T-helper 17 cell (primary cell): ENCODE measurements at places on chromosomes 2 and 18.

- DNase-seq: no peak
These were observed 29.2 kb downstream of the PDIA6 start for GRCh38 chr2:10783421-10783820.

- DNase-seq: no peak
These were observed 18.6 kb downstream of the ERMN start for GRCh38 chr2:157307021-157307420.

DNA sequence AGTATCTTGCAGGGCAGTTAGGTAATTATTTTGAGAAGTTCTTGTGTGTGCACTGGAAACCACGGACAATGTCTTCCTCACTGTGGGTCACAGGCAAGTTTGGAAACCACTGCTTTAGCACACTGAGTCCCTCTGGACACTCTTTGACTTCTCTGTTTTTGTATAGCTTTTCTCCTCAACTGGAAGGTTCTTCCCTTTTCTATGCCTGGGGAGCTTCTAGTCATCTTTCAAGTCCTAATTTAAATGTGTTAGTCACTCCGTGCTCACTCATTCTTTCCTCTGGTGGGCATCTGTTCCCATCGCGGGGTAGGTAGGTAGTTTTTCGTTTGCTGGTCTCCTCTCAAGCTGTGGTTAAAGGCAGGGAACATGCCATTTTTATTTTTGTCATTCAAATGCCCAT lies 32.1 kb downstream of the E2F6 start:
- DNase-seq: no peak

- no peak for DNase-seq
These were observed 58.8 kb downstream of the GPC1 start for GRCh38 chr2:240494194-240494793.

DNA sequence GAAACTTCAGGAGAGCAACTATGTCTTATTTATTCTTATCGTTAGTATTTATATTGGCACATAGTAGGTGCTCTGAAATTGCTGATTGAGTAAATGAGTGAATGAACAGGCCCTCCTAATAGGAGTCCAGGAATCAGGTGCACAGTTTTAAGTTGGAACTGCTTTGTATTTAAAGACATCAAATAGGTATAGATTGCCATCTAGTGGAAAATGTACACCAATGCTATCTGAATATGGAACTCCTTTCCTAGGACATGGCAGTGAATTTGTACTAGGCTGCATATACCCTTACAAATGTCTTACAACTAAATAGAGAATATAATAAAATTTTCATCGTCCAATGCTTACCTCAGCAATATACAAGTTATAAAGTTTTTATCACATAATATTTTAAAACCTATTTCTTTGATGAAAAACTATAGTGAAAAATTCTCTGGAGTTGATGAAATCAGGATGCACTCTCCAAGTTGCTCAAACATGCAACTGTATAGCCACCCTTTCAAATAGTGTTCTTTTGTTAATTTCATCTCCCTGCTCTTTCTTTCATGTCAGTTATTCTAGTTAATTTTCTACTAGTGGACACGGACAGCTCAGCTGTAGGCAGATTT lies 318.9 kb upstream of the SYT4 start:
- no peak for DNase-seq

GRCh38 chr2:8663997-8664396 lies 17.9 kb upstream of the ID2 start:
- DNase-seq: no peak

GRCh38 chr2:132279930-132280615 lies 118.3 kb upstream of the ANKRD30BL start:
- DNase-seq: no peak

- DNase-seq: no peak
These were observed 11.1 kb upstream of the ACTR3 start for GRCh38 chr2:113878743-113879142.

DNA sequence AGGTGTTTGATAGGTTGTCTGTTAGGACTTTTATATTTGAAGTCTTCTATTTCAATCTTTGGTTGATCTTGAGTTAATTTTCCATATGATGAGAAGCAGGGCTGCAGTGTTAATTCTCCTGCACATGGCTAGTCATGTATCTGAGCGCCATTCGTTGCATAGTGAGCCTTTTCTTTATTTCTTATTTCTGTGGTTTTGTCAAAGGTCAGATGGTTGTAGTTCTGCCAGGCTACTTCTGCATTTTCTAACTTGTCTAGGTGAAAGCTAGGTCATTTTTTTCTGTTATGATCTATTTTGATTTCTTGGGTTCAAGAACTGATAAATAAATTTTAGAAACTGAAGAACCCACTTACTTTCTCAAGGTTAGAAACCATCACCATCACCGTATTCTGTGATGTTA lies 56.7 kb downstream of the CCDC74A start:
- no peak for DNase-seq

GRCh38 chr2:198465970-198466369 lies 661.6 kb downstream of the PLCL1 start:
- DNase-seq: no peak

GRCh38 chr2:184004289-184004947 lies 593.9 kb upstream of the ZNF804A start:
- no peak for DNase-seq

- DNase-seq: no peak
These were observed 56.2 kb upstream of the SLC16A14 start for GRCh38 chr2:230124757-230125431.

DNA sequence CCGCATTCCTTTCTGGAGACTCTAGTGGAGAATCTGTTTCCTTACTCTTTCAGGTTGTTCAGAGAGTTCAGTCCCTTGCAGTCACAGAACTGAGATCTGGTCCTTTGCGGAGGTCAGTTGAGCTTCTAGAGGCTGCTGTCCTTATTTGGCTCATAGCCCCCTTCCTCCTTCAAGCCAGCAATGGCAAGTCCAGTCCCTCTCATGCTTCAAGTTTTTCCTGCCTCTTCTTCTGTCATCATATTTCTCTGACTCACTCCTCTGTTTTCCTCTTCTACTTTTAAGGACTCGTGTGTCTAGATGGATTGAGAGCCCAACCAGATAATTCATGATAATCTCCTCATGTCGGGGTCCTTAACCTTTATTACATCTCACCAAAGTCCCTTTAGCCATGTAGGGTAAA lies 173.5 kb upstream of the FOSL2 start:
- no peak for DNase-seq

GRCh38 chr2:36461039-36461681 lies 105.6 kb downstream of the CRIM1 start:
- no peak for DNase-seq

DNA sequence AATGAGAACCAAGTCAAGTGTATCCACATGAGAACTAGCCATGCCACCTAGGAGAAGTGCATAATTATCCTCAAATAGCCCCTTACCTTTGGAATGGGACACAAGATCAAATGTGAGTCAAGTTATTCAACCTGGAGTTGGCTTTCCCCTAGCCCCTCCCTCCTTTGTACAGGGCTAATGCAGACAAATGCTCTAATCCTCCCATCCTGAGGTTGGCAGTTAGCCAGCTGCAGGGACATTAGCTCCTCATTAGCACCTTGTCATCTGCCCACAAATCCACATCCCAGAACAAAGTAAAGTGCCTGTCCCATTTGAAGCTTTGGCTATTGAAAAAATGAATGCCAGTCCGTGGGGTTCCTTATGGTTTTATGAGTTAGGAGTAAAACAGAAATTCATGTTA lies 294.1 kb upstream of the FANCL start:
- DNase-seq: no peak

GRCh38 chr2:211407076-211407475 lies 850.7 kb downstream of the CPS1 start:
- no peak for DNase-seq

GRCh38 chr2:238973038-238973739 lies 125.3 kb downstream of the TWIST2 start:
- no peak for DNase-seq

GRCh38 chr2:223420048-223420447 lies 182.1 kb downstream of the SCG2 start:
- no peak for DNase-seq

DNA sequence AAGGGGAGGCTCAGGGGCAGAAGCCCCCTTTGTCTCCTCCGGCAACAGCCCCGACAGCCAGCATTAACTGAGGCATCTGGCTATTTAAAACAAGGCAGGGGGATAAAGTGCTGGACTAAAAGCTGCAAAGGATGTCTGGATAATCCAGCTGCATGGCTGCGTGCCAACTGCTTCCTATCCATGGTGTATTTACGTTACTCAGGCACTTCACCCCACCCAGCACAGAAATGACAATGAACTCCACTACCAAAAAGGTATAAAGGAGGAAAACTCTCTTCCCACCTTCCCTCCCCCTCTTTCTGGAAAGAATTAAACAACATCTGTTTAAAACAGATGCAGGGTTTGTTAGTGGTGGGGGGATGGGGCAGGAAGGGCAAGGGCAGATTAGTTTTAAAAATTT lies 82.5 kb downstream of the SPRED2 start:
- no peak for DNase-seq

- DNase-seq: no peak
These were observed 135.5 kb downstream of the UXS1 start for GRCh38 chr2:106058469-106059137.

DNA sequence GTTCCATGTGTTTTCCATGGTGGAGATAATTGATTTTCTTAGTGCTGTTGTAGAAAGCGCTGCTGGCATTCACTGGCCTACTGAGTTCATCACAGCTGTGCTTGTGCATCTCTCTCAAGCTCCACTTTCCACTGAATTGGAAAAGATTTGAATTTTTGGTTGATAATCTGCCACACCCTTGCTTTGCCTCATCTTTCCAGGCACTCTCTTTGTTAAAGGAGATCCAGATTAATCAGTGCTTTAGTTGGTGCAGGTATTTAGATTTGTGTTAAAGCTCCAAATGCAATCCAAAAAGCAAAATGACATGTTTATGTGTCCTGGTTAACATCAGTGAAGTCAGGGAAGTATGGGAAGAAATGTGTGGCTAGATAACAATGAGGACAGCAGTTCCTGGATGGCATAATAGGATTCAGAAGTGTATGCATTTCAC lies 2.7 kb upstream of the COL3A1 start:
- DNase-seq: no peak

- no peak for DNase-seq
These were observed 34.5 kb downstream of the KLHL29 start for GRCh38 chr2:23419171-23420090.

DNA sequence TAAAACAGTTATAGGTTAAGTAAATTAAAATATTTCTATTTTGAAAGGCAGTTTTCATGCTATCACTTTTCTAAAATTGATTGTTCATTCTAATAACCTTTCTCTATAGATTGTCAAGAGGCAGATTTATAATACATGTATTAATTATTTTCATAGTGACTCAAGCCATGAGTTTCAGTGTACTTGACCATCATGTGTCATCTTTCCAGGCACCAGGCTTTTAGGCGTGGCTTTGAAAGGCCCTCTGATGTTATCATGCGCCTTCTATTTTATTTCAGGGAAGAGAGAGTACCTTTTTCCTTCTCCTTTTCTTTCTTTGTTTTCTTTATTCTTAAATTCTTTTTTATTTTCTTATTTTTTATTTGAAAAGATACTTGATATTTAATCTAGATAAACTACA lies 128.3 kb upstream of the ETAA1 start:
- DNase-seq: no peak

- DNase-seq: no peak
These were observed 273.6 kb downstream of the HRH4 start for GRCh38 chr18:24734058-24734457.

- no peak for DNase-seq
These were observed 15.8 kb upstream of the EXOC6B start for GRCh38 chr2:72841462-72842125.

- no peak for DNase-seq
These were observed 44.9 kb downstream of the SIGLEC15 start for GRCh38 chr18:45870419-45870818.

DNA sequence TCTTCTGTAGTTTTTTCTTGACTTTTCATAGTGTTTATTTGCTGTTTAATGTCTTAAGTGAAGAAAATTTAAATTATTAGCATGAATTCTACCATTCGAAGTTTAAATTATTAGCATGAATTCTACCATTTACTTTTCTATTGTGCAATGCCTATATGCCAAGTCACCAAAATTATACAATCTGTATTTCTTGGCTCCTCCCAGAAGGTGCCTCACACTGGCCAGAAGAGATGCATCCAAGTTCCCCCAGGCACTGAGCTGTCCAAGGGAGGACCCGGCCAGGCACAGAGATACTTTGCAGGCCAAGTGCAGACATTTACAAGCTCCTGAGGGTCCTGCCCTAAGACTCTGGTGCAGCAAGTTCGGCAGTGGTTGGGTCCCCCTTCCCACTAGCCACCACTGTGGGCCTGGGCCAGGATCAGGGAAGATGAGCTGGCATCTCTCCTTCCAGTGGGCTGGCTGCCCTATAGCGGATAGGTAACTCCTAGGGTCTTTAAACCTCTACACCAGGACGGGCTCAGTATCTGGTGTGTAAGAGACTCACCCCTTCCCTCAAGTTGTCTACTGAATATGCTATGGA lies 31.3 kb downstream of the TMEM247 start:
- no peak for DNase-seq

DNA sequence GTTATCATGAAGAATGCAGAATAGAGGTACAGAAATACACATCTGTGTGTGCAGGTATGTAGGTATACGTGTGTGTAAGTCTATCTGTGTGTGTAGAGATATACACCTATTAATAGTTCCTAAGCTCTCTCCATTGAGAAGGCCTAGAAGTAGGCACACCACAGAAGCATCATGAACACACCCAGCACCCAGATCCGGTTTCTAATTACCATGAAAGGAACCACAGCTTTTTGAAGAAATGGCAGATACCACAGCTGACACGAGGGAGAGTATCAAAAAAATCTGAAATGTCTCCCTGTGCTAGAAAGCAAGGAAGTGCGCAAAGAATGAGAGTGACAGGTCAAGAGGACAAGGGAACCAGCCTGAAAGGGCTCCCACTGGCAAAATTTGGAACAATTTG lies 27.7 kb upstream of the AP1S3 start:
- no peak for DNase-seq

DNA sequence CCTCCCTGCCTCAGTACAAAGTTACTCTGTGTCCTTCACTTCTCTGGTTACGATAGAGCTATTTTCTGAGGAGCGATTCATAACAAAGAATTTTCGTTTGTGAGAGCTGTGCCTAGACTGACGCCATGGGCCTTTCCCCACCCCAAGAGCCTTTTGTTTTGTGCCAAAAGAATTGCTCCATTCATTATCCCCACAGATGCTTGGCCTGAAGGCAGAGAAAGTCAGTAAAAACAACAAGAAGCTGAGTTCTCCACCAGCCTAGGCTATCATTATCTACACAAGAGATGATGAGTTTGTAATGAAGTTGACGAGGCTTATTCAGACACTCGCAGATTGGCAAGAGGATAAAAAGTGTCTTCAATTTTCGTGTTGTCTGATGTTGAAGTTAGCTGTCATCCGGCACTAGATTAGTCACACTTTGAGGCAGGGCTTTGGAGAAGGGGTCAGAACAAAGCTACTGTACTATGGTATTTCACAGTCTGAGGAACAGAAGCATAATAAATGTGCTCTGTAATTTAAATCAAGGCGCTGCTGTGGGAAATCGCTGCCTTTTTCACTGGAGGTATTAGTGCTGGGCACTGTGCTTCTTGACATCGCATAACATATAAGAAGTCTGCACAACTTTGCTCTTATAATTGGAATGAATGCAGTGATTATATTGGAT lies 278.4 kb upstream of the FIGN start:
- no peak for DNase-seq

GRCh38 chr2:37923308-37924055 lies 1.6 kb upstream of the RMDN2 start:
- DNase-seq: no peak
